ENCODE measurements at places on chromosomes 12 and 14.

GRCh38 chr14:60647081-60647836 is 2.0 kb downstream of the SIX1 start:
- DNase-seq: no peak

GRCh38 chr14:72939630-72940029 is 13.4 kb downstream of the DCAF4 start:
- no peak for DNase-seq

- DNase-seq: no peak
Measured at GRCh38 chr12:946212-946611, 3.3 kb downstream of the RAD52 start.

- DNase-seq: no peak
Measured at GRCh38 chr14:88993946-88994345, 169.5 kb downstream of the TTC8 start.

GRCh38 chr12:46921764-46922133 is 96.0 kb upstream of the SLC38A4 start:
- DNase-seq: no peak

- DNase-seq: no peak
Measured at GRCh38 chr12:15855646-15856045, 26.5 kb upstream of the STRAP start.

GRCh38 chr12:131856366-131857097 is 28.3 kb downstream of the MMP17 start:
- DNase-seq: no peak

- DNase-seq: no peak
Measured at GRCh38 chr14:77113644-77114043, 15.6 kb downstream of the CIPC start.

GRCh38 chr12:16384732-16385131 is 37.3 kb downstream of the MGST1 start:
- DNase-seq: no peak

- DNase-seq: no peak
Measured at GRCh38 chr12:67765776-67766766, 117.5 kb downstream of the DYRK2 start.

GRCh38 chr12:26319511-26319910 is 124.1 kb downstream of the SSPN start:
- no peak for DNase-seq

DNA sequence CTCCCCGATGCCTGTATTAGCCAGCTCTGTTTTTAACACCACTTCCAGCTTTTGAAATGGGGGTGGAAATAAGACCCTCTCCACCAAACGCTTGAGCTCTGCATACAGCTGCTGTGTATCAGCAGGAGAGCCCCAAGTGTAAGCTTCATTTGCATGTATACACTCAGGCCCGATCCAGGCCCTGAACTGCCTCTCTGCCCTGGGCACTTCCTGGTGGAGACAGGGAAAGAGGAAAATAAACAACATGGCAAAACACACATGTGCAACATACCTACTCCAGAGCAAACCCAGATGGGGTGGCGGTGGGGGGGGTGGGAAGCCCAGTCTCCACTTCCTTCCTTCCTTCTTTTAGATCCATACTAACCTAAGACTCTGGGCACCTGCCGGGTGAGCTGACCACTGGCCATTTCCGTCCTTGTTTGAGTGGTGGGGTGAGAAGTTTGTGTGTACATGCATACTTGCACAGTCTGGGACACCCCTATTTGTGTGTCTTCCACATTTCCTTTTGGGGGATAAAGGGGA is 55.3 kb downstream of the RBM19 start:
- no peak for DNase-seq

DNA sequence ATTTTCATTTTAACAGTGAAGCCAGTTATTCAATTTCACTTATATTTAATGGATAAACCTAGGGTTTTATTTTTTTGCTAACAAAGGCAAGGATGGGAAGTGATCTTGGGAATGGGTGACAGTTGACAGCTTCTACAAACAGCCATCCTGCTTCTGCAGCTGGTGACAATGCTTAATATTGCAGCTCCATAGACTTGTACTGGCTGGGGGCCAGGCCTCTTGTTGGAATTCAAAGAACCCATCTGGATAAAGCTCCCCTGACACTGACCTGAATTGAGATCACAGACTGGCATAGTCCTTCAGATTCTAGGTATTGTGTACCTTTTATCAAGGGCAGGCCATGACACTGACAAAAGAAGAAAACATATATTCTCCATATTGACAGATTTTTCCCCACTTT is 664.6 kb upstream of the FOXG1 start:
- DNase-seq: no peak

DNA sequence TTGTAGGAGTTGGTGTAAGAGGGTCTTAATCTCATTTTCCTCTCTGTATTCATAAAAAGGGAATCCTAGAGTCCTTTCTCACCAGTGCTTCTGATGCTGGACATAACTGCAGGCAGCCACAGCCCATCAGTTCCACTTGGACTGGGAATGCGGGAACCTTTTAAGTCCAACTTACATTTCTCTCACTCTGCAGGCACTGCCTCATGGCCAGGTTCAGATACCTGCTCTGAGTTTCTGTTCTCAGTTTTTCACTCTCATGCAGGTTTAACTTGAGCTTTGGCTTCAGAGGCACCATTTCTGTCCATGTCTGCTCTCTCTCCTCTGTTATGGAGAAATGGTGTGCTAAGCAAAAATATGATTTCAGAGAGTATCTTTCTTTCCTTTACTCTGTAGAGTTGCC is 4.2 kb downstream of the ACVR1B start:
- no peak for DNase-seq

GRCh38 chr12:125329239-125330102 is 264.2 kb downstream of the AACS start:
- DNase-seq: no peak

- DNase-seq: no peak
Measured at GRCh38 chr12:103680591-103681141, 93.6 kb downstream of the STAB2 start.

DNA sequence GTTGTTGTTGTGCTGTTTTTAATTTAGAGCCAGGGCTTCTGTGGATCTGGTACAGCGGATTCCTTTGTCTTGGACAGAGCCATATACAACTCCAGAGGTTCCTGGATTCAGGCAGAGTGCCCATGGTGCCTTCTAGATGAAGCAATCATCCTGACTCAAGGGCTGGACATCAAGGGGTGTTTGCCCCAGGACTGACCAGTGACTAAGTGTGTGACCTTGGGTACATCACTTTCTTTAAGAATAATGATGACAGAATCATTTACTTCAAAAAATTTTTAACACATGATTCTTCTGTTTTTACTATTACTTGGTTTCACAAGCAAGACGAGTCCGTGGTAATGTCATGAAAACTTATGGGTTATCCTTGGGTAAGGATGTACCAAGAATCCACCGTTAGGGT is 397.3 kb downstream of the ZFP36L1 start:
- no peak for DNase-seq

- DNase-seq: no peak
Measured at GRCh38 chr14:94113908-94114588, 3.5 kb downstream of the IFI27 start.

GRCh38 chr14:24258548-24259265 is 4.3 kb downstream of the TGM1 start:
- no peak for DNase-seq

DNA sequence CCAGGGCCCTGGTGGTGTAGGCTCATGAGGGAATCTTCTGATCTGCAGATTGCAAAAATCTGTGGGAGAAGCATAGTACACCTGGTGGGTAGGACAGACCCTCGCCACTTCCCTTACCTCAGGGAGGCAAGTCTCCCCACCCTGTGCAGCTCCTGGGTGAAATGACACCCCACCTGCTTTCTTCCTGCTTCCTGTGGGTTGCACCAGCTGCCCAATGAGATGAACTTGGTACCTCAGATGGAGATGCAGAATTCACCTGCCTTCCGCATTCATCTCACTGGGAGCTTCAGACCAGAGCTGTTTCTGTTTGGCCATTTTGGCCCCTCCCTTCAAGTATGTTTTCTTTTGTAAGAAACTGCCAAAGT is 4.7 kb downstream of the CLEC2D start:
- no peak for DNase-seq

DNA sequence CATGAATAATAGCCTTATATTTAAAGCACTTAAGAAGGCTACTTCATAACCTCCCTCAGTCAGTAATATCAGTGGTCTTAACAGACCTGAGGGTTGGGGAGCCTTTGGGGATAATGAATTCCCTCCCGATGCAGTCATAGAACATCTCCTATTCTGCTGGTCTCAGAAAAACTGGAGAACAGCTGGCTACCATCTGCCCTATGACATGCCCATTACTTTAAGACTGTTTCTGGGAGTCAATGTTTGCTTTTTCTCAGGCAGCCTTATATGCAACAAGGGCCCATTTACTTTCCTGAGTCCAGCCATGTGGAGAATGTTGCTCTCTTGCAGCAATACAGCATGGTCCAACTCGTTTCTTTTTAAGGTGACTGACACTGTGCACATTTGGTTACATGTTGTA is 161.7 kb upstream of the PARP11 start:
- DNase-seq: no peak

GRCh38 chr12:51906430-51907082 is 748 bp upstream of the ACVRL1 start:
- DNase-seq: no peak

GRCh38 chr12:3236345-3237187 is 159.4 kb downstream of the TSPAN9 start:
- DNase-seq: no peak

GRCh38 chr14:86518298-86518697 is 988.4 kb downstream of the FLRT2 start:
- no peak for DNase-seq

DNA sequence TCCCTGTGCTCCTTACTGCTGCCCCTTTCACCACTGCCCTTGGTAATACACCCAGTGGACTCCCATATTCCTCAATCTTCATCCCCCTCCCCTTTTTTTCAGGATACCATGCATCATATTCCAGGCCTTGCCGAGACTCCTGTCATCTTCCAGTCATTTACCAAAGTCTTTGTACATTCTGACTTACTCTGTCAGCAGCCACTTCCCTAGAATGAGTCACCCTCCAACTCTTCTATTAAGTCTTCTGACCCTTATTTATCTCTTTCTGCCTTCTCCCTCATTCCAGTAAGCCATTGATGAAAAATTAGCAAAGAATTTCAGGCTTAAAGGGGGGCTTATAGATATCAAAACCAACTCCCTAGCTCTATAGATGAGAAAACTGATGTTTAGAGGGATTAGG is 128.0 kb downstream of the STXBP6 start:
- DNase-seq: no peak

DNA sequence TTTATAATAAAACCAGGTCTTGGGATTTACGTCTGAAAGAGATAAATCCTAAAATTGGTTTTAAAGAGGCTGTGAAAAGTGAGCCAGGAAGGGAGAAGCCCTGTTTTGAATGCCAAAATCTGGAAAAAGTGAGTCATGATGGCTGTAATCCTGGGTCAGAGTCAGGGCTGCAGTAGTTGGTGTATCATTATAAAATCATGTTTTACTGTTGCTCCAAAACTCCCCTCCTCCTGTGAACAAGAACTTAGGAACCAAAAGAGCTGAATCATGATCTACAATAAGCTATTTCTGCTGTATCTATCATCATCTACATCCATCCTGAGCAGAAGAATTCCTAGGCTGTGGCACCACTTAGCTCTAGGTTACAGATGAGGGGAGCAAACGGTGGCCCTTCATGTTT is 79.3 kb downstream of the LMO3 start:
- no peak for DNase-seq

DNA sequence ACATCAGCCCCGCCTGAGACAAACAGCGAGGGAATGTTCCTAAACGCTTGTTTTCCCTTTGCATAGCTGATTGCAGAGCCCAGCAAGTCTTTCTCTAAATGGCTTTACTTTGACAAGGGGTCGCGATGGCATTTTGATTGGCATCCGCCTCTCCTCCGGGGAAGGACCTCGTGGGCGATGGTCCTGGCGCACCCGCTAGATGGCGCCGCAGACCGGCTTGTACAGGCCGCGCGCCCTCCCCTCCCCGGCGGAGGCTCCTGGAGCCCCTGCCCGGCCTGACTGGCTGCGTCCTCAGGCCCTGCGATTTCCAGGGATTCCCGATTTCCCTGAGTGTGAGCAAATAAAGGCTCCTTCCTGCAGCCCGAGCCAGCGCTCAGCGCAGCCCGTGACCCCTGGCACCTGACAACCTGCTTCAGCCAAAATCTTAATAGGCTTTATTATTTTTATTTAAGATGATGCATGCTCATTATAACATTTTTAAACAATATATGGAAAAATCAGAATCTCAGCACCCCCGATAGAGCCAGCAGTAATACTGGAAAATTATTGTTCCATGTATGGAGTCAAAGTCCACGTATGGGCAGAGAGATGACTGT is 468.3 kb downstream of the AACS start:
- DNase-seq: peak; percentile 59

DNA sequence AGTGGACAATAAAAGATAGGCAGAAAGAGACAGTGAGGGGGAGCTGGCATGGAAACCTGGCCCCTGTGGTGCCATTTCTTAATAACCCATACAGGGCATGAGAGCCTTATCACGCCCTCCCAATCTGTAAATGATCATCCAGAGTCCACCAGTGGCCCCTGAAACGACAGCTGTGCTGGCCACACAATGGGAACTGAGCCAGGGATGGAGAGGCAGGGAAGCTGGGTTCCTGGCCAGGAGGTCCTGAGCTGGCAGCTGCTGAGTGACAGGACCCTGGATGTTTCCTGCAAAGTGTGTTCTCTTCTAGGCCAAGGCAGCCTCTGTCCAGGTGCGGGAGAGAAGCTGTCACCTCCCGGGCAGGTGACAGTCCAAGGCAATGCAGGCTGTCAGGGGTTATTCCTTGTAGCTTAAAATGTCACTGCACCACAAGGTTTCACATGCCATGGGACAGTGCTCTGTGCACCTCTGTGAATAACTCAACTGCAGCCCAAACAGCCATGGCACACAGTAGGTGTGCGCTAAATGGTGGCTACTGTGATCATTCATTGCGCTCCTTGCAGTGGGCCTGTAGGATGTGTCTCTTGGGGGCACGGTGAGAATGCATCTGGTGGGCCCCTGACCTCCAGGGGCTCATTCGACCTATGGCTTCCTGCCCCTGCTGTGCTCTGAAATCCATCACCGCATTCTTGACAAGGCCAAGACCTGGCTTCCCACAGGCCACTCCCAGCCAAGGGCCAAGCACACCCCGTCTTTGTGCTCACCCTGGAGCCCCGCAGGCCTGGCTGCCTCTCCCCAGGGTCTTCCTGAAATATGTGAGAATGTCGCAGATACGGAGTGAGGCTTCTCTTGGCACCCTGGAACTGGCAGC is 46.3 kb upstream of the BCL11B start:
- no peak for DNase-seq

- DNase-seq: no peak
Measured at GRCh38 chr14:84492685-84493084, 1037.3 kb upstream of the FLRT2 start.

DNA sequence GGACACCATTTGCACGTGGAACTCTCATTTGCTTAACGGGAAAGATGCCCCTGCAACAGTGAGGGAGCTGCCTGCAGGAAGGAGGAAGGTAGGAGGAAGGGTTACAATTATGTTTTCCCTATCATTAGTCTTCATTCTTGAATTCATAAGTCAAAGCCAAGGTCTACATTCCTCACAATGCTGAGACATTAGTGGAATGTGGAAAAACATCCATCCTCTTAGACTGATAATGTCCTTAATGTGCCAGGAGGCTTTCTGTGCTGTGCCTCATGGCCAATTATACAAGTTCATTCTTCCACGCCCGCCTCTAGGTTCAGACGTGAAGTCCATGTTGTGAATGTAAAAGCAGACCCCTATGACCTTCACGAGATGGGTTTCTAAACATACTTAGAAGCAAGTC is 1212.4 kb upstream of the TMEM132C start:
- no peak for DNase-seq
